ENCODE measurements at places on chromosomes 13 and 19.

DNA sequence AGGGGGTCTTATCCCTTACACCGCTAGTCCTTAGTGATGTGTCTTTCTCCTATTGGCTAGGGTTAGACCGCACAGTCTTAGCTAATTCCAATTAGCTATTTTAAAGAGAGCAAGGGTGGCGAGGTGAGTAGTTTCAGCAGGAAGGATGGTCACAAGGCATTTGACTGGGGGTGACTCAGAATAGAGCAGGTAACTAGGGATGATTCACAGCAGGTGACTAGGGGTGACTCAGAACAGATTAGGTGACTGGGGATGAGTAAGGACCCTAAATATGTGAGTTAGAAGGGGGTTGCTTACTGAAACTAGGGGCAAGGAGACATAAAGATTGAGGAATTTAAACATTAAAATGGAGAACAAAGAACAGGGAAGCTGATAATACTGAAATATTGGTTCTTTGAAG lies 64.3 kb downstream of the ZNF66 start:
- no peak for DNase-seq

- DNase-seq: no peak
Observed at GRCh38 chr13:76245211-76245610, 609.1 kb downstream of the LMO7 start.

DNA sequence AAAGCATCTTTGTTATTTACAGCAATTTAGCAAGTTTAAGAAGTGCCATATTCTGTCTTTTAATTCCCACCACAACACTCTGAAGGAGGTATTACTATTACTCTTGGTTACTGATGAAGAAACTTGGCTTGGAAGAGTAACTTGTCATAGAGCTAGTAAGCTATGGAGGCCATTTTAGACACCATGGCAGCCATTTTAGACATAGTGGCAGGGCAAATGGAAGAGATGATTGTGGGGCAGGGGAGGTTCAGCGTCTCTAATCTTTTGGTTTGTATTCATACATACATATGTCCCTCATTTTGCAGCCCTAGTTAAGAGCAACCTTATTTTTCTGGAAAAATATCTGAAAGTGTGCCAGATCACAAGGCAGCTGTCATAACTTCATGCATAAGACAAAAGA lies 82.6 kb upstream of the SOX1 start:
- no peak for DNase-seq

DNA sequence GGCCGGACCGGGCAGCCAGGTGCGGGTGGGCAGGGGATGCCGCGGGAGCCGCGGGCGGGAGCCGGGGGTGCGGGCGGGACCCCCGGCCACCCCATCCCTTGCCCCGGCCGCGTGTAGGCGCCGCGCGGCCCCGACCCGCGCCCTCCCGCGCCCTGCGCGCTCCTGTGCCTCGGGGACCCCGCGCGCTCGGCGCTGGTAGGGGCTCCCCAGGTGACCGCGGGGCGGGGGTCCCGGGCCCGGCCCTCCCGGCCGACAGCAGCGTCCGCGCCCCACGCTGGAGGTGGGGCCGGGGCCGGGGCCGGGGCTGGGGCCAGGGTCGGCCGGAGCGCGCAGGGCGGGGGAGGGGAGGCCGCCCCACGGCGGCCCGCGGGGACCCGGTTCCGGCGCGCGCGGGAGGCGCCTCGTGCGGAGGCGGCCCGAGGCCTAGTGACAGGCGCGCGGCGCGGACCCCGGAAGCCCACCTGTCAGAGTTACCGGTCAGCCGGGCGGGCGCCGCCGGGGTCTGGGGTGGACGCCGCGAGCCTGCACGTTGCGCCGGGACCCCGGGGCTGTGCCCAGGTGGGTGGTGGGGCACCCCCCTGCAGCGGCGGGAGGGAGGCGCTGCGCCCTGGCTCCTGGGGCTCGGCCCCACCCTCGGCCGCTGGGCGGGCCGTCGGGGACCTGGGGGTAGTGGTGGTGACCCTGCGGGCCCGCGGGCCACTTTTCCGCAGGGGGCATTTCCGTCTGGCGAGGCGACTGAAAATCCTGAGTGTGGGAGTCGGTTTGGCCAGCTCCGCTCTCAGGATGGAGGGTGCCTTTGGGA lies 518 bp downstream of the TFDP1 start:
- DNase-seq: no peak

DNA sequence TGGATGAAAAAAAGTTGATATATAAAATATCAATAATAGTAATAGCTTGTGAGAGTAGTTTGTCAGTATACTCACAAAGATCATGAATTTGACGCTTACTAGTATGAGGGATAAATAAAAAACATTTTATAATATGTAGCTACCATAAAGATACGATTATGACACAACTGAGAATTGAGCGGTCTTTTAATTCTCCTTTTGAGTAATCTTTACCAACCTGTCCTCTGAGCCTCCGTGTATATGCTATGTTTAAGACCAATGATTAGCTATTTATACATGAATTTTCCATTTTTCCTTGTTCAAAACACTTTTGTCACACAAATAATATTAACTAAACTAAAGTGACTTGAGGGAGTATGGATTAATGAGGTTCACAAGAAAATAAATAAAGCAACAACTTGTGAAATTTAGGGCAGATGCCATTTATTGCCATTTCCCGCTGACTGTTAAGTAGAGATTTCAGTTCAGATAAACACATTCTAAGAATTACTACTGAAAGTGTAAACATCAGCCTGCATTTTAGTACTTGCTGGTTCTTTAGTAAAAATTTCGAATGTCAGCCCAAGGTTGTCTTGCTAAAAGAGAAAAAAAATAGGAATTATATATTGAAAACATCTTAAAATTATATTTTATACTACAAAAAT lies 6.2 kb upstream of the IRS2 start:
- no peak for DNase-seq

- DNase-seq: no peak
Observed at GRCh38 chr13:113138792-113139551, 16.4 kb downstream of the F10 start.

DNA sequence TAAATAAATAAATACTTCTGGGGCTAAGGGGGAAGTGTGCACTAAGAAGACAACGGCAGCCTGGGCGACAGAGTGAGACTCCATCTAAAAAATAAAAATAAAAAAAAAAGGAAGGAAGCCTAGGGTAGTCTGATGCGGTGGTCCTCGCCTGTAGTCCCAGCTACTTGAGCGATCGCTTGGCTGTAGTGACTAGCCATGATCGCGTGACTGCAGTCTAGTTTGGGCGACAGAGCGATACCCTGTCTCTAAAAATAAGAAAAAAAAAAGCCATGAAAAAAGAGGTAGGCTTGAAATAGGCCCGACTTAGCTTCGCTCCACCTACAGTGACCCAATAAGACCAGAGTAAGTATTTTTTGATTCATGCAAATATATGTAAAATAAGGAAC lies 661 bp upstream of the BABAM1 start:
- DNase-seq: no peak

DNA sequence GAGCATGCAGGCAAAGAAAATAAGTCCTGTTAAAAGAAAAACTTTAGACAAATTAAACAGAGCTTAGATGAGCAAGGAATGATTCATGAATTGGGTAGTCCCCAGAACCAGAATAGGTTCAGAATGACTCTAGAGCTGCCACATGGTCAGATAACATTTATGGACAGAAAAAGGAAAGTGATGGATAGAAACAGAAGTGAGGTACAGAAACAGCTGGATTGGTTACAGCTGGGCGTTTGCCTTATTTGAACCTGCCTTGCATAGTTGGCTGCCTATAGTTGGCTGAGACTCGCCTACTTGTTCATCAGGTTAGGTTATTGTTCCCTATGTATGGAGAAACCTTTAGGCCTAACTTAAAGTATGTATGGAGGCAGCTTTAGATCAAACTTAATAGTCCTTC lies 35.4 kb downstream of the WDFY2 start:
- DNase-seq: no peak

GRCh38 chr19:1961000-1961883 lies 20.3 kb downstream of the CSNK1G2 start:
- DNase-seq: no peak

GRCh38 chr13:44040070-44040817 lies 160.5 kb downstream of the LACC1 start:
- no peak for DNase-seq

DNA sequence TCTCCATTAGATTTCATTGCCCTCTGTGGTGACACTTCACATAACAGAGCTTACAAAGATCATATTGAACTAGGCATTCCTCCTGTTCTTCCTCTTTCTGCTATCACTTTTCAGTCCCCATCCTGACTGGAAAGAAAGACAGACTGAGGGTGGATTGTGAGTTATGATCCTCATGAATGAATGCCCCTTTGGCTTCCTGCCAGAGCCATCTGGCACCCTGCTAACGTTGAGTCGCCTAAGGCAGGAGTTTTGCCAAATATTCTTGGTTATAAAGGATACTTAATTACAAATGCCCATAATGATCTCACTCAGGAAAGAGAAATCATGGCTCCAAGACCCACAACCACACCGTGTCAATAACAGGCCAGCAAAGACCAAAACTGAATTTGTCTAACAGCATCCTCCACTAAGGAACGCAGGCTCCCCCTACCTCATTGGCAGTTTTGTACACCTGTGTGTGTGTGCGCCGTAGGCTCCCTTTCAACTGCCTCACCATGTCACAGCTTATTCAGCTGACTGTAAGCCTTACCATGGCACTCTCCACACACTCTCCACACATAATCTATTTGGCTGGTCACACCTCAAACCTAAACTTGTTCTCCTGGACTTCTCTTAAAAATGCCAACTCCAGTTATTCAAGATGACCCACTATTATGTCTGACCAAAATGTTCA lies 15.5 kb downstream of the ZNF211 start:
- no peak for DNase-seq

DNA sequence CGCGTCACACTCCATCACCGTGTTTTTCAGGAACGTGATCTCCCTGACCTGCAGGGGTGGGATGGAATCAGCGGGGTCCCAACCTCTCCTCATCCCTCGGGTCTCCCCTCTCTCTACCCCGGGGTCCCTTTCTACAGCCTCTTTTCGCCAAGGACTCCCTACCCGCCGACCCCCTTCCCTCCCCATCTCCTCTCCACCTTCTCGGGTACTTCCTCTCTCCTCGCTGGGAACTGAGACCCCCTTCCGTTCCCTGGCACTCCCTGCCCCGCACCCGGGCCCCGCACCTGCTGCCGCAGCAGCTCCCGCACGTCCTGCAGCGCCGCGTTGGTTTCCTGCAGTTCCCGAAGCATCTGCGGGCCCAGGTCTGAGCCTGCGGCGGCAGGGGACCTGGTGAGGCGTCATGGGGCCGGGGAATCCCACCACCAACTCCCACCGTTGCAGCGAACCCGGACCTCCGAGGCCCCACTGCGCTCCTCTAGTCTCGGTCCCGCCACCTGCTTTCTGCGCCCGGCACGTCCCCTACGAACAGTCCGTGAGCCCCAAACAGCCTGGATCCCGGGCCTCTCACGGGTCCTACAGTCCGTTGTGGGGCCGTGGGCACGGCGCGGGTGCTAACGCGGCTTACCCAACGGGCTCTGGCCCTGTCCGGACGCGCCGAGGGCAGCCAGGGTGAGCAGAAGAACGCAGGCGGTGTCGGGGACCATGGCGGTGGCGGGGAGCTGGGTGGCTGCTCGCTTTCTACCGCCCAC lies at the start of gene COMP:
TSS of gene COMP (minus strand) at position 740 of the 749 bp plus-strand sequence. CDS start at position 704, 36 bp downstream.
- no peak for DNase-seq

GRCh38 chr13:37492075-37492474 lies 106.5 kb downstream of the POSTN start:
- no peak for DNase-seq

GRCh38 chr13:28469316-28469715 lies 25.6 kb downstream of the FLT1 start:
- no peak for DNase-seq

DNA sequence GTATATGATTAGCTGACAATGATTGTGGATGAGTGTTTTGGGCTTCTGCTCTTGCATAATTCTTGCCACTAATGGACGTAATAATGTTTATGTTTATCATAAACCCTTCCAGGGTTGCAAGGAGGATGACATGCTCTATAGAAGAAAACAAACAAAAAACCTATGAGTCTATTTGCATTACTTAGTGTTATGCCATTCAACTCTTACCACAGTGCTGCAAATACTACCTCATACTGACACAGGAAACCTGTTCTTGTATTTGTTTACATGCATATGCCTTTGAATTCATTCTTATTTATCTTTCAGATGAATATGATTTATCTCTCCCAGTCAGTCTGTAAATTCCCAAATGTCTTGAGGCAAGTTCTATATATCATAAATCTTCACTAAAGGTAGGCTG lies 39.6 kb upstream of the FREM2 start:
- no peak for DNase-seq

GRCh38 chr13:97018029-97018819 lies 23.9 kb upstream of the OXGR1 start:
- DNase-seq: no peak

- no peak for DNase-seq
Observed at GRCh38 chr19:55116232-55116858, 1.1 kb downstream of the PPP1R12C start.

DNA sequence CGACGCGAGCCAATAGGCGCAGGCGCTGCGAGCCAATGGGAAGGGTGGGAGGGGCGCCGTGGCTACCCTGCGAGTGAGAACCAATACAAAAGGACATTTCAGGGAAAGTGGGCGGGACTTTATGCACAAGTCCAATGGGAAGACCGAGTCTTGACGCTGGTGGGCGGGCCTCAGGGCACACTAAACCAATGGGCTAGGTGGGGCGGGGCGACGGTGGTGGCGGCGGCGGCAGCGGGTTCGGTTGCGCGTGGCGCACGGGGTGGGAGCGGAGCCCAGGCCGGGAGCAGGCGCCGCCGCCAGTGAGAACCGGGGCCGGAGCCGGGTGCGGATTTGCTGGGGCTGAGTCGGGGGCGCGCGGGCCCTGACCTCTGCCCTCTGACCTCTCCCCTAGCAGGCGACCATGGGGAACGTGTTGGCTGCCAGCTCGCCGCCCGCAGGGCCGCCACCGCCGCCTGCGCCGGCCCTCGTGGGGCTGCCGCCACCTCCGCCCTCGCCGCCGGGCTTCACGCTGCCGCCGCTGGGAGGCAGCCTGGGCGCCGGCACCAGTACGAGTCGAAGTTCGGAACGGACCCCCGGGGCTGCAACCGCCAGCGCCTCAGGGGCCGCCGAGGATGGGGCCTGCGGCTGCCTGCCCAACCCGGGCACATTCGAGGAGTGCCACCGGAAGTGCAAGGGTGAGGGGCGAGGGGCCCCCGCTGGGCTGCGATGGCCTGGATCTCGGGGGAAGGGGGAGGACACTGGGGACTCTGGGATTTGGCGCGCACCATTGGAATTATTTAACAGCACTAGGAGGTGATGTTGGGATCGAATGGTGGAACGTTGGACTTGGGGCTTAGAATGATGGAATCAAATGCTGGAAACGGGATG lies at the start of gene TOMM40:
TSS of gene TOMM40 (plus strand) at position 239 of the 867 bp plus-strand sequence. CDS start at position 401, 162 bp downstream.
- DNase-seq: peak; percentile 100

GRCh38 chr13:51974482-51974881 lies 36.8 kb downstream of the ATP7B start:
- no peak for DNase-seq

GRCh38 chr19:47107202-47107952 lies 6.2 kb downstream of the ZC3H4 start:
- DNase-seq: no peak

GRCh38 chr13:46321494-46322225 lies 65.4 kb downstream of the RUBCNL start:
- peak; percentile 45 for DNase-seq

GRCh38 chr13:96871469-96871868 lies 122.8 kb downstream of the OXGR1 start:
- DNase-seq: no peak

GRCh38 chr13:24218977-24219376 lies 58.5 kb downstream of the SPATA13 start:
- no peak for DNase-seq

- no peak for DNase-seq
Observed at GRCh38 chr19:30781519-30781918, 409.3 kb downstream of the ZNF536 start.

- no peak for DNase-seq
Observed at GRCh38 chr13:28333204-28333881, 161.6 kb downstream of the FLT1 start.

GRCh38 chr13:34038541-34039068 lies 220.7 kb downstream of the RFC3 start:
- DNase-seq: no peak

- DNase-seq: no peak
Observed at GRCh38 chr19:2723747-2724146, 2.6 kb upstream of the DIRAS1 start.
